SK-N-SH (cell line): ENCODE measurements at places on chromosomes 16 and 17. TPM values are rescaled to one million over a fixed set of nuclear protein-coding genes. Genes with fewer than 3 reads are reported as not detected.

The HSPB9 gene
- polyA plus RNA-seq: 0.03 and 0.05 TPM in 2 replicates

The QPRT gene
- 12.5 and 12.6 TPM in 2 replicates for polyA plus RNA-seq

The KRT24 gene
- not detected in 2 replicates for polyA plus RNA-seq

- DNase-seq: peak; percentile 36
- no peak overlapping the region for H3K4me3 ChIP-seq
- H3K27ac ChIP-seq: no peak overlapping the region
- no peaks in the 10 kb centered on the region for H3K4me1 ChIP-seq
- H3K27me3 ChIP-seq: no peaks in the 10 kb centered on the region
These were observed 12.0 kb downstream of the VAC14 start for GRCh38 chr16:70788668-70789594.

- H3K4me1 ChIP-seq: peaks cover 5% of the 10 kb centered on the region
- no peak for DNase-seq
- H3K27ac ChIP-seq: no peak overlapping the region
- peaks cover 18% of the 10 kb centered on the region for H3K36me3 ChIP-seq
- H3K27me3 ChIP-seq: no peaks in the 10 kb centered on the region
- no peak overlapping the region for H3K4me3 ChIP-seq
These were observed 55.1 kb upstream of the CORO6 start for GRCh38 chr17:29677824-29678223.

DNA sequence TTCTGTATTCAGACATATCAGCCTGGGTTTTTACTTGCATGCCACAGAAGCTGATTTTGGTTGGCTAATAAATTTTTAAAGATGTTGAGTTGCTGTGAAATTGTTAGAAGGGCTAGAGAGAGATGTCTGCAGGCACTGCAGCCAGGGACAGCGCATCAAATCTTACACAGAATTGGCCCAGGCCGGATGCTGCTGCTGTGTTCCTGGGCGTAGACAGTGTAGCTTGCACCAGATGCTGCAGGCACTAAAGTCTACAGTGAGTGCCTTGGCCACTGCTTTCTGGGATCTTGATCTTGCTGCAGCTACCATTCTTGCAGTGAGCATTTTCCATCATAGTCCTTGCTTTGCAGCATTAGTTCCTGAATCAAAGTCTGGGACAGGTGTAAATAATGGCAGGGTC is 169.9 kb downstream of the SPECC1 start:
- H3K27ac ChIP-seq: no peak overlapping the region
- no peaks in the 10 kb centered on the region for H3K27me3 ChIP-seq
- H3K36me3 ChIP-seq: no peaks in the 10 kb centered on the region

DNA sequence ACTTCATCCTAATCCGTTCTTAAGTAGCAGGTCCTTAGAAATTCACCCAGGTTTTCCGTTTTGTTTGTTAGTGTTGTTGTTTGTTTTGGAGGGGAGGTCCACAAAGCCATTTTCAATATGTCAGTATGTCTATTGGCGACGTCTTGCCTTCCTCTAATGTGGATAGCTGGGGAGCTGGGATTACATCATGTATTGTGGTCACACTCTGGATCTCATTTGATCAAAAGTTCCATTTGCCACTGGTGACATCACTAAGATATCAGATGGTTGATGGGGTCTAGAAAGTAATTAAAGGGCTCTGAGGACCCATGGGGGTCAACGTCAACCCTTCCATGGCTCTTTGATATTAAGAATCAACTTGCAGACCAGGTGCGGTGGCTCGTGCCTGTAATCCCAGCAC is 2.7 kb upstream of the EPN3 start:
- no peak overlapping the region for H3K27ac ChIP-seq
- no peaks in the 10 kb centered on the region for H3K36me3 ChIP-seq
- H3K4me1 ChIP-seq: peaks cover 30% of the 10 kb centered on the region
- peaks cover 28% of the 10 kb centered on the region; the same call in 1 of the 2 replicates for H3K27me3 ChIP-seq

GRCh38 chr17:74272731-74273201 is 1.3 kb upstream of the DNAI2 start:
- DNase-seq: no peak
- H3K27ac ChIP-seq: no peak overlapping the region
- H3K4me3 ChIP-seq: no peak overlapping the region

GRCh38 chr16:55555436-55555835 is 11.0 kb upstream of the CAPNS2 start:
- peaks cover 10% of the 10 kb centered on the region; the same call in 1 of the 2 replicates for H3K4me1 ChIP-seq
- H3K27ac ChIP-seq: no peak overlapping the region
- no peaks in the 10 kb centered on the region for H3K27me3 ChIP-seq
- peaks cover 75% of the 10 kb centered on the region for H3K36me3 ChIP-seq
- no peak for DNase-seq
- no peak overlapping the region for H3K4me3 ChIP-seq

DNA sequence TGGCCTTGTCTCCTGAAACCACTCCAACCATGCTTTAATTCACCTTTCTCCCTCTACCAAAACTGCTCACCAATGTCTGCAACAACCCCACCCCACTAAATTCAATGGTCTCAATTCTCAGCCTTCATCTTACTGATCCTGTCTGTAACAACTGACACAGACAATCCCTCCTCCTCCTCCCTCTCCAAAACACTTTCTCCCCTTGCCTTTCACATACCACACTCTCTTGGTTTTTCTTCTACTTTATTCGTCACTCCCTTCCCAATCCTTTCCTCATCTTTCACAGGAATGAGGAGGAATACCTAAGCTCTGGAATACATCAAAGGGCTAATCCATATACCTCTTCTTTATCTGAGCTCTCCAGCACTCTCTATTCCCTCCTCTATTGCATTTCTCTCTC is 65.4 kb downstream of the STH start:
- peaks cover 10% of the 10 kb centered on the region; the same call in 1 of the 2 replicates for H3K4me1 ChIP-seq
- H3K36me3 ChIP-seq: peaks cover 37% of the 10 kb centered on the region
- DNase-seq: no peak
- H3K27ac ChIP-seq: no peak overlapping the region; the same call in 1 of the 2 replicates
- H3K27me3 ChIP-seq: no peaks in the 10 kb centered on the region

- DNase-seq: no peak
- H3K36me3 ChIP-seq: no peaks in the 10 kb centered on the region
- H3K27ac ChIP-seq: no peak overlapping the region
These were observed 18.3 kb downstream of the CIITA start for GRCh38 chr16:10895053-10895946.

GRCh38 chr16:16020291-16020690 is 70.9 kb downstream of the ABCC1 start:
- H3K36me3 ChIP-seq: peaks cover 28% of the 10 kb centered on the region
- DNase-seq: no peak
- no peak overlapping the region for H3K27ac ChIP-seq
- no peaks in the 10 kb centered on the region for H3K27me3 ChIP-seq

- H3K36me3 ChIP-seq: peaks cover 30% of the 10 kb centered on the region; the same call in 1 of the 2 replicates
- H3K27ac ChIP-seq: no peak overlapping the region
- no peak for DNase-seq
- H3K4me3 ChIP-seq: no peak overlapping the region
- no peaks in the 10 kb centered on the region for H3K4me1 ChIP-seq
These were observed 14.8 kb upstream of the LIMD2 start for GRCh38 chr17:63714550-63715277.

GRCh38 chr16:70758786-70759185 is 42.2 kb downstream of the VAC14 start:
- H3K36me3 ChIP-seq: peaks cover 4% of the 10 kb centered on the region
- no peak for DNase-seq
- H3K4me1 ChIP-seq: peaks cover 4% of the 10 kb centered on the region; the same call in 1 of the 2 replicates
- H3K27ac ChIP-seq: no peak overlapping the region
- H3K4me3 ChIP-seq: no peak overlapping the region

GRCh38 chr17:45146890-45147580 is 1.2 kb upstream of the HEXIM1 start:
- H3K27ac ChIP-seq: peak overlapping the region; percentile 99
- no peaks in the 10 kb centered on the region; the same call in 1 of the 2 replicates for H3K36me3 ChIP-seq
- peak overlapping the region; percentile 75 for H3K4me3 ChIP-seq
- peak; percentile 86 for DNase-seq
- peaks cover 17% of the 10 kb centered on the region; the same call in 1 of the 2 replicates for H3K4me1 ChIP-seq

GRCh38 chr17:67246653-67247415 is 1.8 kb upstream of the HELZ start:
- no peaks in the 10 kb centered on the region for H3K27me3 ChIP-seq
- no peak for DNase-seq
- no peak overlapping the region for H3K27ac ChIP-seq
- peak overlapping the region; percentile 92 for H3K4me3 ChIP-seq
- peaks cover 7% of the 10 kb centered on the region for H3K36me3 ChIP-seq

DNA sequence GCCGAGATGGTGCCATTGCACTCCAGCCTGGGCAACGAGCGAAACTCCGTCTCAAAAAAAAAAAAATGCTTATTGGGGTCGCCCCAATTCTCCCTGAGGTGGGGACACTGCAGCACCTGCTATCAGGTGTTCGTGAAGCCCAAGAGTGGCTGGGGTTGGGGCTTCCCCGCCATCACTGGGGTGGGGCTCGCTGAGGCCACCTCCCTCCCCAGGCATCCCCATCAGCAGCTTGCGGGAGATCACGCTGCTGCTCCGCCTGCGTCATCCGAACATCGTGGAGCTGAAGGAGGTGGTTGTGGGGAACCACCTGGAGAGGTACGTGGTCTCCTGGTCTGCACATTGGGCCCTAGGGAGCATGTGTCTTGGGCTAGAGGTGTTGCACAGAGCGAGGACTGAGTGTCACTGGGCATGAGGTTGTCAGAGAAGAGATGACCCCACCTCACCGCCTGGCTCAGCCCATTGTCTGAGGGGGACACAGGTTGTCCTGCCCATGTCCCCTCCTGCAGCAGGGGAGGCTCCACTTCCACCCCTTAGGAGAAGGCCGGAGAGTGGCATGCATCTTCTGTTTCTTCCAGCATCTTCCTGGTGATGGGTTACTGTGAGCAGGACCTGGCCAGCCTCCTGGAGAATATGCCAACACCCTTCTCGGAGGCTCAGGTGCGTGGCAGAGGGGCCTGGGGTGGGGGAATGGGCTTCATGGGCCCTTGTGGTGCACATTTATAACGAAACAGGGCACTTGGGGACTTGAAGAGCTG is 4.9 kb downstream of the CDK10 start:
- no peaks in the 10 kb centered on the region for H3K27me3 ChIP-seq
- H3K4me1 ChIP-seq: peaks cover 7% of the 10 kb centered on the region; the same call in 1 of the 2 replicates
- DNase-seq: peak; percentile 12
- no peak overlapping the region for H3K4me3 ChIP-seq
